Testis (tissue), 5 donors: ENCODE measurements at places on chromosomes 1 and 21.
A peak's percentile ranks its signal among the peaks of the same experiment; 100 is the strongest.

DNA sequence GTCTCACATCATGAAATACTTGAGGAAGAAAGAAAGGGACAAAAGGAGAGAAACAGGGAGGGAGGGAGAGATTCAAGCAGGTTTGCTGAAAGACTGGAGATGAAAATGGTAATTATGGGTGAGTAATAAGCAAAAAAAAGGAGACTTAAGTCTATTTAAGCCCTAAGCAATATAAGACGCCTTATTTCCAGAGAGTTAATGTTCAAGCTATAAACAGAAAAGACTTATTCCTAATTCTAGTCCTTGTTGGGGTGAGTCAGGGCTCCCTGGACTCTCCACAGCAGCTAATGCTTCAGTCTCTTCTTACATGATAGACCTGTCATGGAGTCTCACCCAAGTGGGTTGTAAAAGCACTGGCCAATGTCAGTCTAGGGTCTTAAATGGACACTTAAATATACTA, 619.2 kb downstream of the SMYD3 start:
- no peak for DNase-seq

GRCh38 chr21:38831526-38832467, 26.1 kb downstream of the ETS2 start:
- peak; percentile 67 for DNase-seq

GRCh38 chr1:64829411-64830029, 84.6 kb downstream of the RAVER2 start:
- no peak for DNase-seq

- peak; percentile 77 for DNase-seq
These were observed 104.9 kb upstream of the TMPRSS2 start for GRCh38 chr21:41612674-41613532.

GRCh38 chr1:227749916-227750710, 14.9 kb downstream of the SNAP47 start:
- DNase-seq, result peak; percentile 38

DNA sequence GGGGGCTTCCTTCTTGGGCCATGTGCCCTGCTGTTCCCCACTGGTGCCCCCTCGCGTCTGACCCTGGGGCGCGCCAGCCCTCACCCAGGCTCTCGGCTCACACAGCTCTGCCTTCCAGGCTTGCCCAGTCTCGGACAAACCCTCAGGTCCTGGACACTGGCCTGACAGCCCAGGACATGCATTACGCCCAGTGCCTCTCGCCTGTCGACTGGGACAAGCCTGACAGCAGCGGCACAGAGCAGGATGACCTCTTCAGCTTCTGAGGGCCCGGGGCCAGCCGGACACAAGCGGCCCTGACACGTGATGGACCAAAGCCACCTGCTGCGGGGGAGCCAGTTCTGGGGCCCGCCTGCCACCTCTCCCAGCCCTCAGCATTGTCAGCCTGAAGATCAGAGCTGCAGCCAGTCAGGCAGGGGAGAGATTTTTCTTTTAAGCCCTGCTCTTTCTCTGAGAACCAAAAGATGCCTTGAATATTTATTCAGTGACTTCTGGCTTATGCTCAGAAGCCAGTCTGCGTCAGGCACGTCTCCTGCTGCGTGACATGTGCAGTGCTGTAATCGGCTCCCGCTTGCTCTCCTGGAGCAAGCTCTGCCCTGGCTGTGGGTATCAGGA, 23.4 kb downstream of the LDLRAP1 start:
- DNase-seq, result peak; percentile 58

DNA sequence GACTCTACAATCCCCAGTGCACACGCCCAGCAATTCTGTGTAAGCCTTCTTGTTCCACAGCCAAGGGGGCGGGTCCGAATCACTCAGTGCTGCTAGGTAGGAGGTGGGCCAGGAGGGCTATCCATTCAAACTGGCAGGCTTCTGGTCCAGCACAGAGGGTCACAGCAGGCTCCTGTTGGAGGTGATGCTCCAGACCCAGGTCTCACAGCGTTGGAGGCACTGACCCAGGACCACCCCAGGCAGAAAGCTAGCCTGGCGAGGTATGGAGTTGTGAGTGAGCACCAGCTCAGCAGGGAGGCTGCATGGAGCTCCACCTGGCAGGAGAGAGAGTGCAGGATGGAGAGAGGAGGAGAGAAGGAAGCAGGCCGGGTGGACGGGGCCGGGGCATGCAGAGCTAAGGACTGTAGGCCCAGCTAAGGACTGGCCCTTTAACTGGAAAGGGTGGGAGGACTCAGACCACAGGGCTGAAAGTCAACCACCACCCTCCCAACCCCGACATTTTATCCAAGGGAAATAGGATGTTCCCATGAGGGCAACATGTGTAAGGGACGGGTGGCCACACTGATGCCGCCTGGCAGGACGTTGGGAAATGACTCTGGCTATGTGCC, 38.7 kb downstream of the GPR161 start:
- DNase-seq, result no peak

GRCh38 chr1:5164158-5164557, 509.7 kb downstream of the AJAP1 start:
- no peak for DNase-seq

DNA sequence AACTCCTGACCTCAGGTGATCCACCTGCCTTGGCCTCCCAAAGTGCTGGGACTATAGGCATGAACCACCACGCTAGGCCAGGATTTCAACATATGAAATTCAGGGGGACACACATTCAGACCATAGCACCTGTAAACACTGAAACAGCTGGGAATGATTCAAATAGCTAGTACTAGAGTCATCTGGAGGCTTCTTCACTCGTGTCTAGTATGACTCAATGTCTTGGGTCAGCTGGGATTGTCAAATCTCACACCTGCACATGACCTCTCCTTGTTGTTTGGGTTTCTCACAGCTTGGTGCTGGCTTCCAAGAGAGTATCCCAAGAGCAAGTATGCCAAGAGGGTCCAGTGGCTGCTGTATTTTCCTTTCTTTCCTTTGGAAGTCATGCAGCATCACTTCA, 75.1 kb downstream of the PGM1 start:
- no peak for DNase-seq

GRCh38 chr1:235875036-235875597, 8.4 kb upstream of the LYST start:
- DNase-seq, result no peak

GRCh38 chr1:33228935-33229487, 27.3 kb upstream of the ZNF362 start:
- DNase-seq, result peak; percentile 53

DNA sequence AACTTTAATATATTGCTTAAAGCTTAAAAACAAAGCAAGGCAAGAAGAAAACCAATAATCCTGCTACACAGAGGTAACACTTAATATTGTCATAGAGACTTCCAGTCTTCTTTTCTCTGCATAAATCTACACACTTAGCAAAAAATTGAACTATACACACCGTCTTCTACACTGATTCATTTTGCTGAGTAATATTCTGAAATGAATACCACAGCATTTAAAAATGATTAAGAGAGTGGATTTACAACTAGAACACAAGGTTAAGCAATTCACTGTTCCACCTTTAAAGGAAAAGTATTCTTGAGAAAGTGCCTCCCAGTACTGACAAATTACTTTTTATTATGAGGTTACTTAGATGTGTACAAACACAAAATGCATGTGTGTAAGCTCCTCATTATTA, 22.2 kb upstream of the ITPKB start:
- DNase-seq, result no peak

GRCh38 chr1:12456979-12457378, 161.0 kb downstream of the DHRS3 start:
- no peak for DNase-seq

DNA sequence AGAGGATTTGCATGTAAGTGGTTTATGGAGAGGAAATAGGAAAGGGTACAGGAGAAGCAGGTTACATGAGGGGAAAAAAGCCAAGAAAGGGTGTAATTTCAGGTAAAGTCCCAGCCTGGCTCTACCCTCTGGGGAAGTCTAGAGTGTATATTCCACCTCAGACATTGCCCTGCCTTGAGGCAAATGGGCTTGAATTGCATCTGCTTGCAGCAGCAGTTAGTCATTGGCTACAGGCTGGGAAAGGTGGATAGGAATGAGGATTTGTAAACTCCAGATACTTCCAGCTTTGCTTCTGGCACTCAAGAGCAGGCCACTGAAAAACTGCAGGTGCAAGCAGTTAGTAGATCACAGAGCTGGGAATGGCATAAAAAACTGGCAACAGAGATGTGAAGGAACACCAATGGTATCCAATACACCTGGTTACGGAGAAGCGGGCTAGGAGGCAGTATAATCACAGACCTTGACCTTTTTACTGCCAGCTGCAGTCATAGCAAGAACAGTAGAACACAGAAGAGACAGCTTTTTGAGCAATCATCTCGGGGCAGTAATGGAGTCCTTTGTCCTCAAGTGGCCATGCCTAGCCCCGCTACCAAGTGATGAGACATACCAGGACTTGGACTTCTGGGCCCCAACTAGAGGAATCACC, 226.9 kb upstream of the NRIP1 start:
- no peak for DNase-seq

GRCh38 chr1:18631496-18632217, 1.0 kb downstream of the PAX7 start:
- no peak for DNase-seq

DNA sequence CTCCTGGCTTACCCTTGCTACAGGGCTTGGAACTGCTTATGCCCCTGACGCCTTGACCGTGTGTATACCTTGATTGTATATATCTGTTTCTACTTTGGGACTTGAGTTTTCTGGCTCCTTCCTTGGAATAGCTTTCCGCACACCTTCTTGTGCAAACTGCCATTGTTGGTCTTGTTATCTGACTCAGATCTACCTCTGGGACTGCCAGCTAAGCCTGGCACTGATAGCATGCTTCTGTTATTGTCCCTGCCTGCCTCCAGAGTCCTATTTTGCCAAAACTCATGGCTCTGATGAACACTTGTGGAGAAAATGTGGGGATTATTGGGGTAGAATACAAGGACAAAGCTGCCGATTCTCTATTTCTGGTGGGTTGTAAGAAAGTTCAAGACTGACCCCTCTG, 15.4 kb downstream of the FMOD start:
- no peak for DNase-seq

DNA sequence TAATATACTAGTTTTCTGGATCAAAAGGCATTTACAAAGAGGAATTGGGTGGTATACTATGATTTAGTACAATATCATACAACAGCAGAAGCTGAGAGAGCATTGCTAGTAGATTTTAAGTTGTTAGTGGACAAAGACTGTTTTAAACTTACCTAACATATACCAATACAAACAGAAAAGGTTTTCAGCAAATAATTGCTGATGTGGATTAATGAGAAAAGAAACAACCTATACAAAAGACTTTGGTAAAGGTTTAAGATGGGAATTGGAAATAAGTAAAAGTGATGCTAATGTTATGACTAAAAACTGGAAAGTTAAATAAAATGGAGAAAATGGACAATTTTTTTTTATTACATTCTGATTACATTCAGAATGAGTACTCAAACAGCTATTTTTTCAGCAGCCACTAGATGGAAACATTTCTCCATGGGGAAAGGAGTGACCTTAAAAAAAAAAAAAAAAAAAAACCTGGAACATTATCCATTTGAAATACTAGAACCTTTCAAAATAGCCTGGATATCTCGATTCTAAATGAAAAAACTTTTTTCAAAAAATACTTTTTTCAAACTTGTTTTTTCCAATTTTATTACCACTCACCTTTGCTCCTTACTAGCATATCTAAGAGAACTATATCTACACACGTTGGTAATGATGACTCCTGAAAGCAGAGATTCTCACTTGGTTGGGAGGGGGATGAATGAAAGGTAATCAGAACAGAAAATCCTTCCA, 55.4 kb downstream of the EPRS1 start:
- DNase-seq, result no peak

- no peak for DNase-seq
These were observed 9.8 kb downstream of the C8A start for GRCh38 chr1:56864430-56864829.

DNA sequence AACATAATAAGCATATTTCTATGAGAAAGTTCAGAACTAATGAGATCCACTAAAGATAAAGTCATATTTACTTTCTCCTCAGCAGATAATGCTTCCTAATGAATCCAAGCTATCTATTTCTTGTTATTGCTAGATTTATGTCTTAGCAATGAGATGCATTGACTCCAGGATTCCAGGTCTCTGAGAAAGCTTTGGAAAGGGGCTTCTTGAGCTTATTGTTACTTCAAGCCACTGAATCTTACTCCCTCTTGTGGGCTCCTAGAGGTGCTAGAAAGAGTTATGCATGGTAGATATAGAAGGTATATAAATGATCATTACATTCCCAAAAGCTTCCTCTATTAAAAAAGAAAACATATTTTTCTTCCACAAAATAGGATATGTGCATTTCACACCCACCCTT, 246.4 kb upstream of the ADAMTS5 start:
- no peak for DNase-seq

GRCh38 chr1:25566176-25566729, 22.8 kb downstream of the LDLRAP1 start:
- DNase-seq, result no peak

GRCh38 chr1:26999440-26999987, 6.0 kb downstream of the TRNP1 start:
- DNase-seq, result peak; percentile 85

DNA sequence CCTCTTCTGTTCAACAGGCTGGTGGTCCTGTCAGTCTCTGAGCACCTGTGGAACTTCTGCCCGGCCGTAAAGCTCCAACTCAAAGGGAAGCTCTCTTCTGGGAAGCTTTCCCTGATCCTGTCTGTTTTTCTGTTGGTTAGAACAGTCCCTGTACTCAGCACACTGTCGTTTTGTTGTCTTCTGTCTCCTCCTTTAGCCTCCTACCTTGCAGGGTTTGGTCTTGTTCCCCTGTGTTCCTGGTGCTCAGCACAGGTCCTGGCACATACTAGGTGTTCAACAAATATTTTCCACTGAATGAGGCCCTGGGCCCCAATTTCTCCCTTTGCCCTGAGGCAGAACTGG, 328 bp upstream of the KDF1 start:
- DNase-seq, result no peak

- peak; percentile 88 for DNase-seq
These were observed at the start of gene DEGS1 for GRCh38 chr1:224182866-224183590. TSS of gene DEGS1 (plus strand) at chr1:224183240. CDS start at chr1:224183337, 97 bp downstream.

DNA sequence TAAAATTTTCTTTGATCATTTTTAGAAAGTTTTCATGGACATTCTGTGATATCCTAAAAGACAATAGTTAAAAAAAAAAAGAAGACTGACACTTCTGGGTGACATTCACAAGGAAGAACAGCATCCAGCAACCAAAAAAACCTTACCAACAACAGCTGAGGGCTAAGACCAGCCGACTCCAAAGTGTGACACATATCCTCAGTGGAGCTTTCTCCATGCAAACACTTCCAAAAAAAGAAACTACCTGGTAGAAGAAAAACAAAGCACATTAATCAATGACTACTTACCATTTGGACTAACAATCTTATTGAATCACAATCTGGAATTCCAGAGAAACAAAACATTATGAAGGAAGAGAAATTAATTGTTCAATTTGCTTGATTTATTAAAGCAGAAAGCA, 88.2 kb downstream of the IARS2 start:
- DNase-seq, result no peak

- no peak for DNase-seq
These were observed 116.3 kb upstream of the HP1BP3 start for GRCh38 chr1:20903437-20903836.
